Activated CD4-positive, CD25-positive, alpha-beta regulatory T cell (primary cell): ENCODE measurements at places on chromosomes 13 and 19.

- no peak for DNase-seq
These were observed 172.3 kb upstream of the KLF12 start for GRCh38 chr13:74306496-74306895.

DNA sequence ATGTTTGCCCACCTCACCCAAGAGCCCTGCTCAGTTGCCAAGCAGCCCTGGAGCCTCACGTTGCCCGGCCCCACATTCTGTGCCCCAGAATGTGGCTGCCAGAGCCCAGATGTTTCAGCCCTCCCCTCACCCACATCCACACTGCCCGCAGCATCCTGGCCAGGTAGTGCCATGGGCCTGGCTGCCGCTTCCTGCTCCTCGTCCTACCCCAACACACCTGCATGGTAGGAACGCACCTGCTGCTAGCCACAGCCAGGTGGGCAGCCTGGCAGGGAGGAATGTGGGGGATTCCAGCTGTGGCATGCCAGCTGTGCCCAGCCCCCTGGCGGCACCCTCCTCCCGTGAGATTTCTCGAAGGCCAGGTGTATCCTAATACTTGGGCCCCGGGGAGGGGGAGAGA is 7.5 kb upstream of the NFIX start:
- DNase-seq: no peak

DNA sequence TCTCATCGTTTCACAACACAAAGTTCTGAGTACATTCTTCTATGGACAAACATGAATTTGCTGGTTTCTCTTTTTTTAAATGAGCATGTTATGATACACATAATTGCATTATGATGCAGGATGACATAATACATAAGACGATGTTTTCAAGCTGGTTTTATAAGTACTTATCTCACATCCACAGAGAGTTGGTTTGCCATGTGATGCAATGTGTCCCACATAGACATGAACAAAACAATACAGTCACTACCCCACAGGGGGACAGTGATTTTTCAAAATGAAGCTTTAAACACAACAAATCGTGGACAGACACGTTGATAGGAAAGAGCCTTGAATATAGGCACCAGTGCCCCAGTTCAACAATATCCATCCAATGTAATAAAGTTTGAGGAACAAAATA is 447.1 kb downstream of the KLF12 start:
- no peak for DNase-seq

DNA sequence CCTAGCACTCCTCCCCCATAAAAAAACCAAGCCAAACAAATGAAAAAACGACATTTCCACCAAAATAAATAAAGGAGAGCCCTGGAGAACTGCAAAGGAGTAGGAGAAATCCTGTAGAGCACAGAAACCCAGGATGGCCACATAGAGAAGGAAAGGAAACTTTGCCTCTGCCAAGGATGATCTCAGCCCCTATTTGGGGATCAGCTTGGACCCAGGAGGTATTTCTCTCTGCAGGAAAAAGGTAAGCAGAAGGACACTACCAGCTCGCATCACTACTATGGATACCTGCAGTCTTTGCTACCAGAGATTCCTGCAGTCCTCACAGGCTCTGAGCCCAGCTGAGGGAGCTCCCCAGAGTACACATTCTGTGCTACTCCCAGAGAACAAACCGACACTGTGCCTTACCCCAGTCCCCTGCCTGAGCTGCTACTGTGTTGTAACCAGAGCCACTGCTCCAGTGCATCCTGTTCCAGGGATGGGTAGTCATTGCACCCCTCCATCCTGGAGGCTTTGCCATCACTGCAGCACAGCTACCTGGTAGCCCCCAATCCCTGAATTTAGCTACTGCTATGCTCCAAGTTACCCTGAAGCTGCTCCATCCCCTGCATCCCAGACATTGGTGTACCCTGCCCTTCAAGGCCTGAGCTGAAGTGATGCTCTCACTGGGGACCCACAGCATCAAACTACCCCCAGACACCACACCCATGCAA is 41.7 kb downstream of the VWA8 start:
- no peak for DNase-seq

GRCh38 chr19:813219-814151 is 8.3 kb downstream of the PLPPR3 start:
- no peak for DNase-seq
